ENCODE measurements at places on chromosomes 4 and X.

- no peak for DNase-seq
These were observed 26.3 kb upstream of the UCP1 start for GRCh38 chr4:140595065-140595464.

DNA sequence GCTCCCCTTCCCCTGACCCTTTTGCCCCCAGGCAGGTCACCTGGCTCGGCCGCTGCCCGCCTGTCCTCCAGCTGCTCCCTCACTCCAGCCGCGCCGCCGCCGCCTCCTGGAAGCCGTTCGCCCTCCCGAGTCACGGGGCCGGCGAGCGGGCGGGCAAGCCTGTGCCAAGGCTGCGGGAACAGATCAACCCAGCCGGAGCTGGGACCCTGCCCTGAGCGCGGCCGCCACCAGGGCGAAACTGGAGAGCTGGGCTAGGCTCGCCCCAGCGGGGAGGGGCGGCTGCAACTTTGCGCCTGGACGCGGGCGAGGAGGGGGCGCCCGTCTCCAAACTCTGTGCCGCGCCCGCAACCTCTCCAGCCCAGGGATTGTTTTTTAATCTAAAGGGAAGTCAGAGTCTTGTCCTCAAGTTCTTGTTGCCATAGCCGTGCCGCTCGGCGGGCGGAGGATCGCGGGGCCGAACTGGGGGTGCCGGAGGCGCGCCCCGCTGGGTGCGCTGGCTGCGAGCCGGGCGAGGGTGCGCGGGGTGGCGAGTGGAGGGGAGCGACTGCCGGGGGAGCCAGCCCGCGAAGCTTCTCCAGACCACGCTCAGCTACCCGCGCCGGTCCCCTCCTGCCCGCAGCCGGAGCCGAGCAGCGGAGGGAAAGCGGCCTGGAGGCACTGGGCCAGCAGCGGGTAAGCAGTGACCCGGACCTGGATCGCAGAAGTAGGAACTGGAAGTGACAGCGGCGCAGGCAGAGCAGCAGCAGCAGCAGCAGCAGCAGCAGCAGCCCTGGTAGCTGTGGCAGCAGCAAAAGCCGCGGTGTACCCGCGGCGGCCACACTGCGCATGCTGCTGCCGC is 13.4 kb downstream of the ARHGEF6 start:
- DNase-seq: peak; percentile 30

GRCh38 chr4:101355246-101355645 is 7.9 kb upstream of the PPP3CA start:
- DNase-seq: no peak

- DNase-seq: no peak
These were observed 27.0 kb upstream of the PROM1 start for GRCh38 chr4:16110661-16111290.

GRCh38 chr4:173420324-173420752 is 21.4 kb upstream of the SCRG1 start:
- DNase-seq: no peak

GRCh38 chr4:178385481-178385880 is 943.2 kb upstream of the AGA start:
- DNase-seq: no peak

- no peak for DNase-seq
These were observed 121.8 kb upstream of the GALNT7 start for GRCh38 chr4:173046818-173047217.

GRCh38 chr4:124104101-124104500 is 608.4 kb downstream of the ANKRD50 start:
- DNase-seq: no peak

GRCh38 chr4:76090241-76090691 is 15.8 kb downstream of the ART3 start:
- DNase-seq: no peak

DNA sequence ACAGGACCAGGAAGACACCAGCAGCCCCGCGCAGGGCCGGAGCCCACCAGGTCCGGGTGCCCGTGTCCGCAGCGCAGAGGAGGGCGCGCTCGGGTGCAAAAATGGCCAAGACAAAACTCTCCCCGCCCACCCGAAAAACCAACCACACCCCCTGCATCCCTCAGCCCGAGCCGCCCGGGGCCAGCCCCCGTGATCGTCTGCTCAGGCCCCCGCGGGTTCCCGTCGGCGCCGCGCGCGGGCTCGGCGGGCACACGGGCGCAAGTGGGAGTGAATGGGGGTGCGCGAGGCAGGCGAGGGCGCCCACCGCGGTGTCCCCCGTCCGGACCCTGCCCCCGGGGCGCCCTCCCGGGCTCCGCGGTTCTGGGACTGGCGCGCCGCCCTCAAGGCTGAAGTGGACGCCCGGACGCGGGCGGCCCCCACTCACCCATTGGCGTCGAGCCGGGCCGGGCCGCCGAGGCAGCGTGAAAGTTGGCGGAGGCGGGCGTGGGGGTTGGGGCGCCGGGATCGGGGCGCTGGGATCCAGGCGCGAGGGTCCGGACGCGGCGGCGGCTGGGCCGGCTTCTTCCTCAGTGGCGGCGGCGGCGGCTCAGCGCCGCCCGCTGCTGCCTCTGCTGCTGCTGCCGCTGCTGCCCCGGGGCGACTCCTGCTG is 393 bp downstream of the SH3KBP1 start:
- DNase-seq: no peak

GRCh38 chr4:91170768-91171167 is 1043.6 kb downstream of the CCSER1 start:
- no peak for DNase-seq

GRCh38 chr4:14234307-14234706 is 606.8 kb upstream of the BOD1L1 start:
- no peak for DNase-seq

DNA sequence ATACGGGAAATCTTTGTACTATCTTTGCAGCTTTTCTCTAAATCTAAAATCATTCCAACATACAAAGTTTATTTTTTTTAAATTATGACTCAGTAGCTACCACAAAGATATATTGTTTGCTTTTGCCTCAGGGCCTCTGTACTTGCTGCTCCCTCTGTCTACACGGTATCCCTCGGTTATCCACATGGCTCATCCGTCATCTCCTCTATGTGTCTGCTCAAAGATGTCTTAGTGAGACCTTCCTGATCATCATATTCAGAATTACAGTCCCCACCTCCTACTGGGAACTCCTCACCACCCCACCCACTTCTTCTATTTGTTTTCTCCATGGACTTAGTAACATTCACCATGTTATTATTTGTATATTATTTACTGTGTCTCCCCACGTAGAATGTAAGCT is 107.8 kb downstream of the PARM1 start:
- DNase-seq: no peak

DNA sequence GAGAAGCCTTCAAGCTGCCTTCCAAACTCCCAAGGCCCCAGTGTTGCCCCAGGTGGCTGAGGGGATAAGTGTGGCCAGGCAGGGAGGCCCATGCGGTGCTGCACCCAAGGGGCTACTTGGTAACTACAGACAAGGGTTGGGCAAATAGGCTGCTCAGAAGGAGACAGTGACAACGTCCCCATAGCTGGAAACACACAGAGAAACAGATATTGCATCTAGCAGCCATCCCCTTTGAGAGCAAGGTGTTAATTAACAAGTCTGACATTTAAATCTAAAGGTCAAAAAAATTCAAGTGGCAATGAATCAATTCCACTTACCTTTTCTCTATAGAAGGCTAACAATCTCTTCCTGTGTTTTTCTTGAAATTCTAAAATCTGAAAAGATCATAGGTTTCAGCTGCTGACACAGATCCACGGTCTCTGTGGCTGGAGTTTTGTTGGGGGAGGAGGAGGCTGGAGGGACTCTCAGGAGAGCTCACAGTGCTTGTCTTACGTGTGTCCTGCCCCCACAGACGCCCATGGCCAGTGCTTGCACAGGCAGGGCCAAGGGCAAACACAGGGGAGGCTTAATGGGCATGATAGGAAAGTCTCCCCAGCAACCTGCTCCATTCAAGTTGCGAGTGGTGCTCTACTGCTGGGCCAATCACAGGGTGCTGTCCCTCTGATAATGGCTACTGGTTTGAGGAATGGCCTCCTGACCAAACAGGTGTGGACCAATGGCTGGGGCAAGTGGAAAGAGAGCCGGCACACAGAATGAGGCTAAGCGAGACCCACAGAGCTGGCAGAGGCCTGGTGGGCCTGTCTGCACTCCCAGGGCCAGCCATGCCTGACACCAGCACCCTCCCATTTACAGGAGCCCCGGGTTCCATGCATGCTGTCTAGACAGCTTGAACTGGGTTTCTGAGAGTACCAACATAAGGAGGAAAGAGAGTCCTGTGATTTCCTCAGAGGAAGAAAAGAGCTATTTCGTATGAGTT is 22.6 kb downstream of the RNF212 start:
- no peak for DNase-seq

DNA sequence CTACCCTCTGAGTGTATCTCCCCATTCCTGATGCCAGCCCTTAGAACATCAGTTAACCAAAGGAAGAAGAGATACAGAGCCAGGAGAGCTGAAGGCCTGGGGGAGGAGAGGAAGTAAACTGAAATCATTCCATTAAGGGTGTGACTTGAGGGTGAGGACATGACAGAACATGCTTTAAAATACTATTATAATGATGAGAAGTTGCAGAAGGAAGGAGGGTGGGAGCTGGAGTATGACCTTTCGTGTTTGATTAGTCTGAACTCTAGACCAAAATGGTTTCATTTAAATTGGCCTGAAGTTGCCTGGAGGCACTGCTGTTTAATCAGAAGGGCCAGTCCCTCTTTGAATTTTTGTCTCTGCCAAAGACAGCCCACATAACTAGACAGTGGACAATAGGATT is 11.4 kb downstream of the INTS6L start:
- DNase-seq: no peak

GRCh38 chr4:158314756-158315487 is 104.6 kb downstream of the TMEM144 start:
- no peak for DNase-seq

- no peak for DNase-seq
These were observed 27.6 kb downstream of the ELOVL6 start for GRCh38 chr4:110170861-110171260.

DNA sequence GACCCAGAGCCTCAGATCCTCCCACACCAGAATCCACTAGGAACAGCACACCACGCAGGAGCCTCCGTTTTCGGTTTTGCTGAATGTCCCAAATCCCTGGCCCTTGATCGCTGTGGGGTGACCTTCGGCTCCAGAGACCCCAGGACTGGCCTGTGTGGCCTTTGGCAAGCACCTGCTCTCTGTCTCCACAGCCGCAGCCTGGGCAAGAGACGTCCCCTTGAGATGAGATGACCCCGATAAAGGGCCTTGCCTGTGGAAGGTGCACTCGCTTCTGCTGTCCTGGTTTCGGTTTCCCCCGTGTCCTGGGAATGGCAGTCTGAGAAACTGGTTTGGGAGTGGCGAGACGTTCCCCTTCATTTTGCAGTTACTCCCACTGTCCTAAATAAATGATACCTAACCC is 9.6 kb downstream of the PSAPL1 start:
- no peak for DNase-seq

GRCh38 chr4:30068234-30068633 is 651.9 kb upstream of the PCDH7 start:
- DNase-seq: no peak

Data from activated CD4-positive, alpha-beta T cell treated with anti-CD3 and anti-CD28 coated beads, Interleukin-2, amount 50 U/mL, for 4 hours (primary cell).